ENCODE measurements at places on chromosomes 5 and 9.

GRCh38 chr5:17106521-17106920 is 110.9 kb upstream of the BASP1 start:
- DNase-seq, result no peak

GRCh38 chr5:112914584-112914983 is 7.4 kb downstream of the REEP5 start:
- no peak for DNase-seq

GRCh38 chr9:28607843-28608242 is 1034.6 kb upstream of the C9orf72 start:
- no peak for DNase-seq

DNA sequence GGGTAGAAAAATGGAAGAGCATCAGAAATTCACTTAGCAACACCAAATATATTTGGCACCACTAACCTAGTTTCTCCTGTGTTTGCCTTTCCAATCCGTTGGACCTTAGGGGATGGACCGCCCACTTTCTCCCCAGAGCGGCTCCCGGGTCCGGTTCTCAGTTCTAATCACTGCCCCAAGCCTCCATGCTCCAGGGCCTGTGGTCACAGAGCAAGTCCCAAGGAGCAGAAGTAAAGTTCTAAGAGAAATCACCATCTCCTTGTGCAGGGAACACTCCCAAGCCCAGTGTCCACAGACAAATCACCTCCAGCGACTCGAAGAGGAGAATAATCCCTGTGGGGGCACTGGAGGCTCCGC is 728 bp upstream of the SLC1A1 start:
- no peak for DNase-seq

DNA sequence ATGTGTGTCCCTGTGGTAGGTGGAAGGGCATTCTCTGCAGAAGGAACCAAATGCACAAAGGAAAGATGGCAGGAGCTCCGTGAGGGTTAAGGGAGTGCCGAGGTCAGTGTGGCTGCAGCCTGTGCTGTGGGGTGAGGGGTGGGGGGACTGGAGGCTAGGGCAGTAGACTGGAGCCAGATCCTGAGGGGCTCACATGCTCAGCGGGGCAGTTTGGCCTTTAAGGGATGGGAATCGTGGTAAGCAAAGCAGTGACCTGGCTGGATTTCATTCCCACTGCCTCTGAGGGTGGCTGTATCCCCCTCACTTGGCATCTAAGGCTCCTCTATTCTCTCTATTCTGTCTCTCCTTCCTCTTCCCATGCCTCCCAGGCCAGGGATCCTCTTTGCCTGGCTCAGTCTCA is 15.6 kb downstream of the PITX1 start:
- DNase-seq, result no peak

DNA sequence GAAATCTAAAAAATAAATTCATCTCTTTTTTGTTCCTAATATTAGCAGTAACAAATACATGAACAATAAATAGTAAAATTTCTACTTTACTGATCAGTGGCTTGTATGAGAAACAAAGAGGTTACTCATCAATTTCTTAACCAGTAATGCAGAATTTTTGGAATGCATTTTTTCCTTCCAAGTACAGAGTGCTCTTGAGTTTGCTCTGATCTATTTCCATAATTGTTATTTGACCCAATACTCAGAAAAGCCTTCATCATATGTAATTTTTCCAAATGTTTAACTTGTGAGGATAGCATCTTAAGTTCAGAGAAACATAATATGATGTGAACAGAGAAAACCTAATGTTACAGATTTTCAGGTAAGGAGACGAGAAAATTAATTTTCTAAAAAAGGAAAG is 47.3 kb downstream of the FBN2 start:
- DNase-seq, result no peak

All from activated CD4-positive, alpha-beta T cell treated with anti-CD3 and anti-CD28 coated beads, Interleukin-2, Interleukin-4, amounts not matched to agents 100 ng/mL and 50 ng/mL, durations not matched to agents 16 hours and 8 hours (primary cell).